ENCODE measurements at places on chromosomes 1 and 21. TPM values are rescaled to one million over a fixed set of nuclear protein-coding genes. Genes with fewer than 3 reads are reported as not detected.

The FAM163A gene
- total RNA-seq = not detected

The CDKN2C gene
- total RNA-seq = 136 TPM

The PRAMEF17 gene
- total RNA-seq = not detected

The AMY2A gene
- not detected for total RNA-seq

The PROK1 gene
- not detected for total RNA-seq

The CORT gene
- total RNA-seq = not detected

Measured in Caki2 (cell line).